SK-N-SH (cell line): ENCODE measurements at places on chromosomes 3 and 15.

DNA sequence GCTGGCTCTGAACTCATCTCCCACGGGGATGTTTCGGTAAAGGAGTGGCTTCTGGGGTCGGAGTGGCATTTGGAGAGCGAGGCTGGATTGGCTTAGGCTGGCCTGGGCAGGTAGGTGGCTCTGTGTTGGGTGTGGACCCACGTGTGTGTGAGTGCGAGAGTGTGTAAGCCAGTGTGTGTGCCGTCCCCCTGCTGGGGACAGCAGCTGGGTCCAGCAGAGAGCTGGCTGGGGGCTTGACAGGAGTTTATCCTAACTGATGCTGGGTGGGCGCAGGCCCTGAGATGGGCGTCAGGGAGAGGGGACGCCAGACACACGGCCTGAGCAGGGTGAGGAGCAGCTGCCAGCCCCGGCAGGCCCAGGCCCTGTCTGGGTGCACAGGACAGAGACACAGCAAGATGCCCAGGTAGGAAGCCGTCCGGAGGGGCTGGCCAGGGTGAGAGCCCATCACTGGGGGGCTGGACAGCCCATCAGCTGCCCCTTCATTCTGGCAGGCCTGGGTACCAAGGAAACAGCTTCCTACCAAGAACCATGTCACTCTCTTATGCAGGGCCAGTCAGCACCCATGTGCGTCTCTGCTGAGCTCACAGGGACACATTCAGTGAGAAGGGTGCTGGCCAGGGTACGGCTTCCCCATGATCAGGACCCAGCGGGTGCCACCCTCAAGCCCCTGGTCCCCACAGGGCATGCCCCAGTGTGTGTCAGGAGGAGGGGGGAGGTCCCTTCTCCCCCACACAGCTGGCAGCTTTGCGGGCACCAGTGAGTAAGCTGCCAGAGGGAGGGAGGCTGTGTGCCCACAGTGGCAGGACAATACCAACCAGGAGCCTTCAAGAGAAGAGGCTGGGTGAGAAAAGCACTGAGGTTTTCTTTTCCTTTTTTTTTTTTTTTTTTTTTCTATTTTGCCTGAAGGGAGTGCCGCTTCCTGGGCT is 1.1 kb downstream of the PAK6 start:
- DNase-seq, result no peak

DNA sequence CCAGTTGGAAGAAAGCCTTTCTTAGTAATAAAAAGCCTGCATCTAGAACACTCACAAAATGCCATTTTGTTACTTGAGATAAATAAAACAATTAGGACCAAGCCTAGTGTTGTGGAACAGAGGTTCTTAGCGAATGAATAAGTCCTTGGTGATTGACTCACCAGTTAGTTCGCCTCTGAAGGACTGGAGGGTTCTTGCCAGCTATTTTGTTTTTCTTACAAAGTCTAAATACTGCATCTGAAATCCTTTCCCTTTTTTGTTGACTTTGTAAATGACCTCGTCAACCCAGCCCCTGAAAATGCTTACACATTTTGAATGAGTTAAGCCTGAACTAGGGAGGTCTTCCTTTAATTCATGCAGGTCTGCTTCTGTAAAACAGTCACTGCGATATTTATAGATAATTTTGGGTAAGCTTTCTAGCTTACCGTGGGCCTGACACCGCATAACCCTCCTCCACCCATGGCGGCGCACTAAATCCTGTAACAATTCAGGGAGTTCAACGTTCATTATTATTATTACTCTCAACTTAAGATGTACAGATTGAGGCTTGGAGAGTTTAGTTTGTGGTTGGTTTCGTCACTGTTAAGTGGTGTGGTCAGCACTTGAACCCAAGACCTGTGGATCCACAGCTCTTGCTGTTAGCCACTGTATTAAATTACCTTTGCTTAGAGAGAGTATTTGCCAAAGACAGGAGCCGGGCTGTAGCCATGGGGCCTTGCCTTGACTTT is 45.0 kb upstream of the SACM1L start:
- DNase-seq, result no peak

DNA sequence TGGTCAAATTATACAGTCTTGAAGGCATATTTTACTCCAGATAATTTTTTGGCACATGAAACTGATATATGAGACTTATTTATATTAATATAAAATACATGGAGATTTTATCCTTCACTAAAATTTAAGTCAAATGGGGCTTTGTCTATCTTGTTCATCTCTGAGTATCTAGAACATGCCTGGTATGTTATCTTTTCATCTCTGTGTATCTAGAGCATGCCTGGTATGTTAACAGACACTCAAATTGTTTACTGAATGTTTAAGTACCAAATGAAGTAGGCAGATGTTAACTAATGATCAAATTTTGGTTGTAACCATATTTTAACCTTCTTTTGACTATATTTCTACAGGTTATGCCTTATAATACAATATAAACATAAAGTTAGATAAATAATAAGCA is 7.7 kb downstream of the GTF2A2 start:
- no peak for DNase-seq

DNA sequence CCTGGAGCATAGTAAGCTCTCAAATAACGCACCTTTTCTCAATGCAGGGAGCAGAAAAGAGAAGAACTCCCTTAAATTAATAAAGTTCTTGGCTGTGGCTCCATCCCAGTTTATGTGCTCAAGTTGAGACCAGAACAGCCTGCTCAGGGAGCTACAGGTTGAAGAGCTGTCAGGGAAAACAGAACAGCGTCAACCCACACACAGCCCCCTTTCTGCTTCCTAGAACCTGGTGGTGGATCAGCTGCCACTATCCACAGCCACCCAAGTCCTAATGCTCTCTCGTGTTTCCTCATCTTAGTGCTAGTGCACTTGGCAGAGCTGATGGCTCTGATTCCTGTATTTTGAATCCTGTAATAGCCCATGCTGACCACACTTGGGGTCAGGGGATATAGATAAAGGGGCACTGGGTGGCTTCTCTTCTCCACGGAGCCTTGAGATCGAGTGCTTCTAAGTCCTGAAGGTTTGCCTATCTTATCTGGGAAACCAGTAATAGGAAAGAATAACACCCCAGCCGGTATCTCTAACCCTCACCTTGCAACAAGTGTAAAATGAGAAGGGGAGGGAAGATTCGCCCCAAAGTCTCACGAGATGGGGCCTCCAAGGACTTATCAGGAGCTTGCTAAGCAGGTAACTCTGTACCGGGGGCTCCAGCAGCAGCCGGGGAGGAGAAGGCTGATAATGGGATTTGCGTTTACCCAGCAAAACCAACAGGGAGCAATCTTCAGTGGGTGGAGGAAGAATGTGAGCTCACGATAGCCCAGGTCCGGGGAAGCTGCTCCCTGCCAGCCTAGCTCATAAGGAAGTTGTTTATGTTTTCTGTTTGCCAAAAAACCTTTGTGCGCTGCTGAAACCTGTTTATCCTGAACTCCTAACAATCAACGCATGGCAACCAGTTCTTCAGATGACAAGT is 136.2 kb upstream of the ICE2 start:
- no peak for DNase-seq

GRCh38 chr3:196012481-196012880 is 69.4 kb downstream of the TFRC start:
- DNase-seq, result no peak

- no peak for DNase-seq
Observed at GRCh38 chr15:71455107-71455506, 339.8 kb downstream of the THSD4 start.

DNA sequence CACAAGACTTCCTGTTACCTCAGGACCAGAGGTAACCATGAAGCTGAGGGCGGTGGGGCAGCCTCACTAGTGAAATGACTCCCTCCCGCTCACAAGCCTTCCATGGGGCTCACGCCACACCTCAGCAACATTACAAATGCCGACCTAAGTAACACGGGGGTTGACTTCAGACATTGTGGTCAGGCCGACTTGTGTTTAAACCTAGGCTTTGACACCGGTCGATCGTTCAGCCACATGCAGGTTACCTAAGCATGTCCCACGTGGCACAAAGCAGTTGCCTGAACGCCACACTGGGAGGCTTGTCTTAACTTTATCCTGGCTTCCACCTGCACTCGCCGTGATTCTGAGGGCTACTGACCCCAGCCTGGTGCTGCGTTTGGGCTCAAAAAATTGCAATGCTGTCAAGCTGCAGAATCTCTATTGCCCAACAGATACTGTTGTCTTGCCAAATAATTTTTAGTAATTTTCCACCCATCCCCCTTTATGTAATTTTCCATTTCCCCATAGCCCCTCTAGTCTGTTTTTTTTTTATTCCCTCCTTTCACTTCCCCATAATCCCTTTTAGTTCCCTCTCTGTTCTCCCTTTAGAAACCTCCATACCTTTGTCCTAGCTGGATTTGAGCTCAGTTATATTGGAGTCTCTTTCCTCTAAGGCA is 158.6 kb upstream of the RGMA start:
- no peak for DNase-seq

GRCh38 chr3:122496508-122496907 is 18.2 kb downstream of the KPNA1 start:
- DNase-seq, result no peak

GRCh38 chr3:178536211-178537079 is at the start of gene KCNMB2:
KCNMB2 (plus strand) TSS chr3:178536436.
- no peak for DNase-seq

- no peak for DNase-seq
Observed at GRCh38 chr3:2526926-2527325, 428.3 kb downstream of the CNTN4 start.

DNA sequence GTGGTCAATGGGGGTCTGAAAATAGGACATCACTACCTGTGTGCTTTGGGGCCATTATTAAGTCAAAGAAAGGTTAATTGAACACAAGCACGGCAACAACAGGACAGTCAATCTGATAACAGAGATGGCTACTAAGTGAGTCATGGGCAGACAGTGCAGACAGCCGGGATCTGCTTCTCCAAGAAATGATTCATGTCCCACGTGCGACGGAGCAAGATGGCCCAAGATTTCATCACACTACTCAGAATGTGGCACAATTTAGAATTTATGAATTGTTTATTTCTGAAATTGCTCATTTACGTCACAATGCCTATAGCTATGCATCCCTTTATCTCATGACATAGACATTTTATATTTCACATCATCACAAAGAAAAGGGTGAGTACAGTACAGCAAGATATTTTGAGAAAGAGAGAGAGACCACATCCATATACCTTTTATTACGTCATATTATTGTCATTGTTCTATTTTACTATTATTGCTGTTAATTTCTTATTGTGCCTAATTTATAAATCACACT is 770.6 kb upstream of the NR2F2 start:
- no peak for DNase-seq

GRCh38 chr15:74388363-74388951 is 21.0 kb upstream of the CYP11A1 start:
- DNase-seq, result no peak

- no peak for DNase-seq
Observed at GRCh38 chr3:144109944-144110343, 138.3 kb downstream of the DIPK2A start.
